ENCODE measurements at places on chromosomes 4 and X.

GRCh38 chr4:13539047-13539618 is 5.2 kb downstream of the NKX3-2 start:
- DNase-seq, result peak; percentile 56

DNA sequence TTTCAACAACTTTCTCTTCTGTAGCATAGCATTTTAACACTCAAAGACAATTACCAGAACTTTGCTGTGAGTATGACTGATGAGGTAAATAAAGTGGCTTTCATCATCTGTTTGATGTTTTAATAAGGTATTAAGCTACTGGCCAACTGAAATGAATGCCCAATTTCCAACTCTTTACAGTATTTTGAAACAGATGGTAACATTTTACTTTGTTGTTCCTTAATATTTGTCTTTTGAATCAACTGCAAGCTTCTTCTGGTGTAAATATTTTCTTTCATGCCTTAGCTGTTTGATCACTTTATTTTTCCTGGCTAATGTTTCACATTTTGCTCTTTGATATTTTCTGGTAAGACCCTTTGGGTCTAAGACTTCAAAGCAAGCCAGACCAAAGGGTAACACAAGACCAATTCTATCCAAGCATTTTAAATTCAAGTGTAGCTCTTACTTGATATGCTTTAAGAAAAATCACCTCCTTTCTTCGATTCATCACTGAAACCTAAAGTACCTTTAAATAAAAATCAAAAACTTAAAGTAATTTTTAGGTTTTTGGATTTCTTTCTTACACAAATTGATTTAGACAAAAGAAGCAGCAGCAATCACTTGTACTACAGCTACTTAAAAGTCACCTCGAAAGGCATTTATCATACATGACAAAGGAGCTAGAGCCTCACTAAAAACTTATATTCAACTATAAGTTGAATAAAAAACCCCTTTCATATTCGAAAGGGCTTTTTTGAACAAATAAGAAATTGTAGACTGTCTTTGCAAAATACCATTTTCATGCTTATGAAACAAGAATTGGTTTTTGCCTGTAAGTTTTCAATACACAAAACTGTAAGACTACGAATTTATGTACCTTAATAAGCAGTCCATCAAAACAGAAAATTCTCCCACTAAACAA is 57.6 kb downstream of the TBCK start:
- no peak for DNase-seq

GRCh38 chr4:130043732-130044160 is 947.8 kb downstream of the C4orf33 start:
- no peak for DNase-seq

GRCh38 chr4:85147481-85148076 is 181.1 kb upstream of the WDFY3 start:
- peak; percentile 69 for DNase-seq

DNA sequence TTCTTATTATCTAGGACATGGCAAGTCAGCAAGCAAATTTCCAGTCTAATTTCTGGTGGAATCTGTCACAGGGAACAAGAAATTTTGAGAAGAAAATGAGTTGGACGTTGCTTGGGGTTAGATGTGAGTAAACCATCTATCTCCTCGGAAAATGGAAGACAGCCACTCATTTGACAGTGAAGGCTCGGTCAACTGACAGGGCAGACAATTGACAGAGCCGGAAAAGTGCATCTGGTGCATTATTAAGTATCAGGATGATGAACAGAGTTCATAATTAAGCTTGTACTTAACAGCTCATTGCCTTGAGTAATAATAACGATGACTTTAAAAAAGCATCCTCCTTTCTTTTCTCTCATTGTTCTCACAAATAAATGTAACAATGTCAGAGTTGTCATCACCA is 168.4 kb downstream of the MAD2L1 start:
- no peak for DNase-seq

DNA sequence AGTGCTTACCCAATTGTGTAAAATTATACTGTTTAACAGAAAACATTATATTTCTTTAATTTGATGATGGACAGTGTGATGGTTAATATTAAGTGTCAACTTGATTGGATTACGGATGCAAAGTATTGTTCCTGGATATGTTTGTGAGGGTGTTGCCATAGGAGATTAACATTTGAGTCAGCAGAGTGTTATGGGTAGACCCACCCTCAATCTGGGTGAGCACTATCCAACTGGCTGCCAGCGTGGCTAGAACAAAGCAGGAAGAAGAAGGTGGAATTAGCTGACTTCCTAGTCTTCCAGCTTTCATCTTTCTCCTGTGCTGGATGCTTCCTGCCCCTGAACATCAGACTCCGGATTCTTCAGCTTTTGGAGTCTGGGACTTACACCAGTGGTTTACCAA is 42.1 kb downstream of the HS6ST2 start:
- DNase-seq, result no peak

- DNase-seq, result no peak
These were observed 4.5 kb downstream of the GPM6A start for GRCh38 chr4:175807547-175807946.

- DNase-seq, result no peak
These were observed 347.3 kb upstream of the NOCT start for GRCh38 chr4:138668309-138668708.

- DNase-seq, result peak; percentile 52
These were observed 33.4 kb upstream of the SRD5A3 start for GRCh38 chr4:55312489-55313101.

- DNase-seq, result no peak
These were observed 4.4 kb downstream of the MXD4 start for GRCh38 chr4:2257361-2258081.

GRCh38 chr4:25343671-25344070 is 31.1 kb downstream of the ZCCHC4 start:
- no peak for DNase-seq

- DNase-seq, result no peak
These were observed 46.1 kb upstream of the VEGFC start for GRCh38 chr4:176838601-176839433.

- DNase-seq, result no peak
These were observed 219.8 kb downstream of the TLL1 start for GRCh38 chr4:166092797-166093290.

DNA sequence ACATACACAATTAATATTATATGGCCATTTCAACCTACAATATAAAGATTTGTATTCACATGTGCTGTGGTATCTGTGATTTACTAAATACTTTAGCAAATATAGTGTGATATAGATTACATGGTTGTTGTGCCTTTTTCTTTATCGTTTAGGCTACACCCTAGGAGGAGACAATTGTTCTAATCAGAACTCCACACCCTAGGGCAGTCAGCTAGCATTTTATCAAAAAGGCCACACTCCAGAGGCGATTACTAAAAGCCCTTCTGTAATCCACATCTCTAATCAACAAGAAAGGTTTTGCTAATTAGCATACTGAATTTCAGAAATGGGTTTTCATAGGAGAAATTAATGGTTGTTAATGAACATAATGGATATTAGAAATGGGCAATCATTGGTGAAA is 319.5 kb upstream of the NOCT start:
- DNase-seq, result no peak

DNA sequence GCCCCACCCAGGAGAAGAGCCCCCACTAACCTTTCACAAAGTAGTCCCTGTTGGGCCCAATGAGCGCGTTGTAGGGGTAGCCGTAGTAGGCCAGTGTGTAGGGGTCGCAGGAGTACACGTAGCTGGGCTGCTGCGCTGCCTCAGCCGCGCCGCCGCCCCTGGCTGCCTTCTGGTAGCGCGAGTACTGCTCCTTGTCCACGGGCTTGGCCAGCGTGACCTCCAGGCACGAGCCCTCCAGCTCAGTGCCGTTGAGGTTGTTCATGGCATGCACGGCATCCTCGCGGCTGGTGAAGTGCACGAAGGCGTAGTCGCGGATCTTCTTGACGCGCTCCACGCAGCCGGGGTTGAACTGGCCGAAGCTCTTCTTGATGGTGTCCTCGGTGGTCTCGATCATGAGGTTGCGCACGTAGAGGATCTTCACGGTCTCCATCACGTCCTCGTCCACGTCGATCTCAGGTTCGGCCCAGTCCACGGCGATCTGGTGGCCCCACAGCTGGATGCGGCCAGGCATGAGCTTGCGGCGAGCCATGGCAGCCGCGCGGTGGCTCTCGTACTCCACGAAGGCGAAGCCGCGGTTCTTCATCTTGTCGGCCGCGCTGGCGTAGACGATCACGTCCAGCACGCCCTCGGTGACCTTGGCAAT is 102.7 kb downstream of the CHRNA9 start:
- DNase-seq, result no peak

GRCh38 chr4:88964450-88964849 is 92.5 kb downstream of the FAM13A start:
- DNase-seq, result no peak

- DNase-seq, result no peak
These were observed 687.0 kb upstream of the EPHA5 start for GRCh38 chr4:66357316-66357715.

DNA sequence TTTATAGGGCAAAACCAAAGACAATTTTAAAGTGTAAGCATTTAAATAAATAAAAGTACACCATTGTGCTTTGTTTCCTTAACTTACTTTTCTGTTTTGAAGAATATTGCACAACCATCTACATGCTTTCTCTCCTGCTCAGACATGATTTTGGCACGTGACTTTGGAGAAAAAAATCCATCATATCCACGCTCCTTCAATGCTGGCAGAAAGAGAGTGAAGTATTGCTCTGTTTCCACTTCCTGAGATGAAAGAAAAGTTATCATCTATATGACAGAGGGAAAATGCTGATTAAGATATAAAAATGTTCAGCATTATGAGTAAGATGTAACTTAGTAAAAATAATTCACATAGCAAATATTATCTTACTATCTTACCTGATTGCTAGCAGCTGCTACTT is 77.1 kb downstream of the CNOT6L start:
- no peak for DNase-seq

- DNase-seq, result no peak
These were observed 8.5 kb downstream of the UGT2B7 start for GRCh38 chr4:69104719-69105275.

GRCh38 chrX:44274096-44274495 is 69.4 kb downstream of the EFHC2 start:
- no peak for DNase-seq

- no peak for DNase-seq
These were observed 127.5 kb downstream of the FRAS1 start for GRCh38 chr4:78184584-78184983.

DNA sequence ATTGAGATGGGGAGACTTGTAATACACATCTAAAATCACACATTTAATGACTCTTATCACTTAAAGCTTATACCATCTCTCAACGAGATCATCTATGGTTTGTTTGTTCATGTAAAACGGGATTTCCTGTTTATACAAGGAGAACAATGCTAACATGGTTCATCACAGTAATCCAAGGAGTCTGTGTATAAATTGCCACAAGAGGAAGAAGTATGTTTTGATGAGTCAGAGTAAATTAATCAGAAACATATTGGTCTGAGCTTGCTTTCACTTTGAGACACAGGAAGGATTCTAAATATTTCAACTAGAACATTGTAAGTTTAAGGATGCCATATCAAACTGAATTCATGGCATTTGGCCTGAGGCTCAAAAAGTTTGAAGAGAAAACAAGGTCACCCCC is 594.1 kb downstream of the GLUD2 start:
- no peak for DNase-seq

GRCh38 chr4:186726426-186727168 is 2.9 kb upstream of the FAT1 start:
- peak; percentile 93 for DNase-seq

- DNase-seq, result no peak
These were observed 13.0 kb upstream of the LEF1 start for GRCh38 chr4:108181704-108182103.

DNA sequence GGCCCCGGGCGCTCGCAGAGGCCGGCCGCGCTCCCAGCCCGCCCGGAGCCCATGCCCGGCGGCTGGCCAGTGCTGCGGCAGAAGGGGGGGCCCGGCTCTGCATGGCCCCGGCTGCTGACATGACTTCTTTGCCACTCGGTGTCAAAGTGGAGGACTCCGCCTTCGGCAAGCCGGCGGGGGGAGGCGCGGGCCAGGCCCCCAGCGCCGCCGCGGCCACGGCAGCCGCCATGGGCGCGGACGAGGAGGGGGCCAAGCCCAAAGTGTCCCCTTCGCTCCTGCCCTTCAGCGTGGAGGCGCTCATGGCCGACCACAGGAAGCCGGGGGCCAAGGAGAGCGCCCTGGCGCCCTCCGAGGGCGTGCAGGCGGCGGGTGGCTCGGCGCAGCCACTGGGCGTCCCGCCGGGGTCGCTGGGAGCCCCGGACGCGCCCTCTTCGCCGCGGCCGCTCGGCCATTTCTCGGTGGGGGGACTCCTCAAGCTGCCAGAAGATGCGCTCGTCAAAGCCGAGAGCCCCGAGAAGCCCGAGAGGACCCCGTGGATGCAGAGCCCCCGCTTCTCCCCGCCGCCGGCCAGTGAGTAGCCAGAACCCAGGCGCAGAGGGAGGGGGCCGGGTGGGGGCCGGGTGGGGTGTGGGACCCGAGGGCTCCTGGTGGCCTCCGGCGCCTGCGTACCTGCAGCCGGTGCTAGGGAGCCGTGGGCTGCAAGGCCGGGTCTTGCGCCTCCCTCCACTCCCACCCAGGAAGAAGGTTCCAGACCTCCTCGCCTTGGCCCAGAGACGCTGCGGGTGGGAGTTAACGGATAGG is 534 bp downstream of the MSX1 start:
- peak; percentile 43 for DNase-seq

- no peak for DNase-seq
These were observed 21.9 kb downstream of the HNRNPH2 start for GRCh38 chrX:101429934-101430333.

GRCh38 chr4:212438-213188 is 88.3 kb downstream of the ZNF718 start:
- peak; percentile 6 for DNase-seq

GRCh38 chr4:109436504-109436903 is 2.9 kb downstream of the SEC24B start:
- DNase-seq, result no peak

DNA sequence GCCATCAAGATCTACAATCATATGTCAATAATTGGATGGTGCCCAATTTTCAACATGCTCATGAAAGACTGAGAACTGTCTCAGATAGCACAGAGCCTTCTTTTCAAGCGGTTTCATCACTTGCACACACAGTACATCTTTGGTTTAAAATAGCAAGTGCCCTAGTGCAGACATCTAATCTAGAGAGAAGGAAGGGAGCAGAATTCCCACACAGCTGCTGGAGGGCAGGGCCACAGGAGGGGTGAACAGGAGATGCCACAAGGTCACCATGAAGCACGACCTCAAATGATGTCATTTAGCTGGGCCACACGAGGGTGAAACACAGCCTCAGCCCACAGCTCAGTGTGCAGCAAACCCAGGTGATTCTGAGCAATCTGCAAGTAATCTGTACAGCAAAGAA is 24.3 kb downstream of the LEF1 start:
- no peak for DNase-seq

DNA sequence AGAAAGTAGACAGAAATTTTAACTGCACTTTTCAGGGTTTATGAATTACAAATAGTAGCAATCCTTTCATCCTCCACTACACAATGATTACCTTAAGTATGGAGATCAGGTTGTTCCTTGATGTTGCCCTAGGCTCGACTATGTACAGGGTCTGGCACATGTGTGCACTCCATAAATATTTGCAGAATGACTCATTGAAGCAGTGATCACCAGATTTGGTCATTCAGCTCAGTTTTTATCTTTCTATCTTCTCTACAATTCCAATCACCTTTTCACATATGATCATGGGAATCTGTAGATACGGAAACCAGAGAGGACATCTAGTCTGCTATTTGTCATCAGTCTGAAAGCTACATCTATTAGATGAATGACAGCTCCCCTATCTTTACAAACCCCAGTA is 171.7 kb upstream of the HCCS start:
- DNase-seq, result no peak

- peak; percentile 63 for DNase-seq
These were observed 755 bp downstream of the KLHL8 start for GRCh38 chr4:87219632-87220093.

Measured in neural progenitor cell (in vitro differentiated cells).